ENCODE measurements at places on chromosomes 11 and 22. TPM values are rescaled to one million over a fixed set of nuclear protein-coding genes. Genes with fewer than 3 reads are reported as not detected.

SLC25A45 gene
- total RNA-seq = 50.7 TPM

- no peaks in the 10 kb centered on the region for H3K4me1 ChIP-seq
- H3K4me3 ChIP-seq = no peak overlapping the region
- H3K27ac ChIP-seq = no peak overlapping the region
- no peak for DNase-seq
- no peaks in the 10 kb centered on the region for H3K36me3 ChIP-seq
- no peaks in the 10 kb centered on the region for H3K27me3 ChIP-seq
These were observed 20.9 kb upstream of the DRD2 start for GRCh38 chr11:113496026-113496651.

DNA sequence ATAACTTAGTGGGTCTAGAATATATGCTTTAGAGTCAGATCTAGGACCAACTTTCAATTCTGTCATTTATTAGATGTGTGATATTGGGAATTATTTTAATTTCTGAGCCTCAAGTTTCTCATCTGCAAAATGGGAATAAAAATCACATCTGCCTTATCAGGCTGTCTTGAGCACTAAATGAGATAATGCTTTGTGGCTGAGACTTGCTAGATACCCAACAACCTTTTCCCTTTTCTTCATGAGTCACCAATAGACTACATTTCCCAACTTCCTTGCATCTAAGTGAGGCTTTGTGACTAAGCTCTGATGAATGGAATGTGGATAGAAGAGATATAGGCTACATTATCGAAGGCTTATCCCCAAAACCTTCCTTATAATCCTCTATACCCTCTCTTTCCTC, 220.7 kb upstream of the SESN3 start:
- no peak overlapping the region for H3K4me3 ChIP-seq
- no peak overlapping the region for H3K27ac ChIP-seq

- H3K36me3 ChIP-seq = no peaks in the 10 kb centered on the region
- H3K27ac ChIP-seq = no peak overlapping the region
- H3K4me3 ChIP-seq = no peak overlapping the region
- H3K27me3 ChIP-seq = no peaks in the 10 kb centered on the region
- H3K4me1 ChIP-seq = no peaks in the 10 kb centered on the region
These were observed 37.1 kb upstream of the SWAP70 start for GRCh38 chr11:9626496-9627394.

DNA sequence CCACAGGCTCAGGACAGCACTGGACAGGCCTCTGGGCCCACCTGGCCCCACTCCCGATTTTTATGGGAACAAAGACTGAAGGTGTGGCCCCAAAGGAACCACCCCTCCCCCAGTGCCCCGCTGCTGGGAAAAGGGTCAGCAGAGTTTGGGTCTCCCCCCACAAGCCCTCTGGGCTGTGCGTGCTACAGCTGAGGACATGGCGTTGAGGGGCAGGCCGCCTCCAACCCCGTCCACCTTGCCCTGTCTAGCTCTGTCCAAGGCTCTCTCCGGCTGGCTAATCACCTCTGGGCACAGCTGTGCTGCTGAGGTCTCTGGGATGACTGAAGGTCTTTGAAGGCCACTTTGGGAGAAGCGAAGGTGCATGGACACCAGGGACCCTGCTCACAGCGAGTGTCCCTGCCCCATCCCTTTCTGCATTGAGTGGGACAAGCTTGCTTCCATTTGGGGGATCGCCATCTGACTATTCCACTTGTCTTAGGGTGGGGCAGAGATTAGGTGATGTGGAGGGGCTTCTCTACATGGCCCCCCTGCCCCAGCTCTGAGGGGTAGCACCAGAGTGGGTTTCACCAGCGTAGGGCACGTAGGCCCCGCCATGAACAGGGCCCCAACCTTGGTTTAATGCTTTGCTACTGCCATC, 6.5 kb downstream of the ASCL2 start:
- H3K4me1 ChIP-seq = no peaks in the 10 kb centered on the region
- DNase-seq = no peak
- H3K4me3 ChIP-seq = no peak overlapping the region
- no peak overlapping the region for H3K27ac ChIP-seq

- H3K27ac ChIP-seq = no peak overlapping the region
- no peak overlapping the region for H3K4me3 ChIP-seq
These were observed 7.2 kb downstream of the SNAP29 start for GRCh38 chr22:20865875-20866445.

GRCh38 chr11:121652971-121653370, 200.2 kb upstream of the SORL1-AS1 start:
- H3K27me3 ChIP-seq = no peaks in the 10 kb centered on the region
- peaks cover 7% of the 10 kb centered on the region for H3K4me1 ChIP-seq
- H3K27ac ChIP-seq = no peak overlapping the region
- no peak for DNase-seq
- no peaks in the 10 kb centered on the region for H3K36me3 ChIP-seq

- DNase-seq = peak; percentile 20
- H3K4me3 ChIP-seq = no peak overlapping the region
- H3K36me3 ChIP-seq = no peaks in the 10 kb centered on the region
These were observed 17.4 kb upstream of the TMPRSS6 start for GRCh38 chr22:37126882-37127281.

DNA sequence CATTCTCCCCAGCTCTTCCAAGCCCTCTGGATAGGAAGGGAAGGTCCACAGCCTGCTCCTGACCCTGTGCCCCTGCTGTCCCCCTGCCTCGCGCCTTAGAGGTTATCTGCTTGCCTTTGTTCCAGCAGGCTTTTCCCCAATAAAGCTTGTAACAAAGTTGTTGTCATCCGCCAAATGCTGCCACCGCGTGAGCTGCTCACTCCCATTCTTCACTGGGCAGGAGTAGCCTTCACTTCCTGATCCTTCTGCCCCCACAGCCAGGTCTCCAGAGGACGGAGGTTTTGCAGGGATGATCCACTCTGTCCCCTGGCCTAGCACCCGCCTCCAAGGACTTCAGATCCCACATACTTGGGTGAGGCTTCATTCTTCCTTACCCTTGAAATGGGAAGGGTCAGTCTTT, 94.0 kb upstream of the RASSF10 start:
- no peaks in the 10 kb centered on the region for H3K4me1 ChIP-seq
- no peak for DNase-seq
- H3K36me3 ChIP-seq = no peaks in the 10 kb centered on the region
- no peak overlapping the region for H3K4me3 ChIP-seq
- H3K27me3 ChIP-seq = no peaks in the 10 kb centered on the region
- peak overlapping the region; percentile 10 for H3K27ac ChIP-seq

DNA sequence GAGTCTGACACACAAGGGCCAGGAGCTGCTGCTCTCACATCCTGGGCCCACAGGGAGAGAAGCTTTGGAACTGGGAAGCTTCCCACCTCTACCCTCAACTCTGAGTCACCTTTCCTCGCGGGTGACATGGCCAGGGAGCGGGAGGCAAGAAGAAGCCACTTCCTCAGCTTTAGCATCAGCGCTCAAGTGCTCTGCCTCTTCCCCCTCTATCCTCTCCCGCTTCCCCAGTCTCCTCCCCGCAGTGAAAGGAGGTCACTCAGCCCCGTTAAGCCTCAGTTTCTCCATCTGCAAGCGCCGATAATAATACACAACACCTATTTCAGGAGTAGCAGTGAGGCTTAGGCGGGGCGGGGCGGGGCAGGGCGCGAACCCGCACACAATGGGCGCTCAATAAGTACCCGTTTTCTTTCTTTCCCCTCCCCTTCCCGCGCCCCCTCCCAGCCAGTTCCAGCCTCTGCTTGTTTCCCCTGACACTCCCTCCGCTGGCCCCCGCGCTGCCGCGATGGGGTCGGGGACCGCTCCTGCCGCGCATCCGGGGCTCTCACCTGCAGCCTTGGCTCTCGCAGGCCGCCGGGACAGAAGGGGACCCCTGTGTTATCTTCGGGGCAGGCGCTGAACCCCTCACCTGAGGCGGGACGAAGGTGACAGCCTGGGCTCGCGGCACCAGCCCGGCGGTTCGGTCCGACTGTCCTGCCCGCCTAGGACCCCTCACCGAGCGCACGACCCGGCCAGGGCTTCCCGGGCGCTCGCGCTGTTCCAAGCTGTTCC, 892 bp downstream of the GDPD5 start:
- peak overlapping the region; percentile 48 for H3K27ac ChIP-seq
- no peaks in the 10 kb centered on the region for H3K4me1 ChIP-seq
- peak overlapping the region; percentile 89 for H3K4me3 ChIP-seq
- peak; percentile 47 for DNase-seq
- H3K36me3 ChIP-seq = no peaks in the 10 kb centered on the region

GRCh38 chr11:64885367-64886286, 7.2 kb upstream of the EHD1 start:
- no peaks in the 10 kb centered on the region for H3K4me1 ChIP-seq
- no peak for DNase-seq
- H3K36me3 ChIP-seq = no peaks in the 10 kb centered on the region

- H3K36me3 ChIP-seq = no peaks in the 10 kb centered on the region
- H3K27me3 ChIP-seq = no peaks in the 10 kb centered on the region
- H3K4me1 ChIP-seq = no peaks in the 10 kb centered on the region
- H3K4me3 ChIP-seq = no peak overlapping the region
- no peak for DNase-seq
These were observed 26.1 kb downstream of the GAL start for GRCh38 chr11:68710409-68710808.

- no peak for DNase-seq
- H3K36me3 ChIP-seq = no peaks in the 10 kb centered on the region
- H3K27ac ChIP-seq = no peak overlapping the region
- H3K4me3 ChIP-seq = no peak overlapping the region
These were observed 29.1 kb upstream of the AQP11 start for GRCh38 chr11:77560605-77561004.

DNA sequence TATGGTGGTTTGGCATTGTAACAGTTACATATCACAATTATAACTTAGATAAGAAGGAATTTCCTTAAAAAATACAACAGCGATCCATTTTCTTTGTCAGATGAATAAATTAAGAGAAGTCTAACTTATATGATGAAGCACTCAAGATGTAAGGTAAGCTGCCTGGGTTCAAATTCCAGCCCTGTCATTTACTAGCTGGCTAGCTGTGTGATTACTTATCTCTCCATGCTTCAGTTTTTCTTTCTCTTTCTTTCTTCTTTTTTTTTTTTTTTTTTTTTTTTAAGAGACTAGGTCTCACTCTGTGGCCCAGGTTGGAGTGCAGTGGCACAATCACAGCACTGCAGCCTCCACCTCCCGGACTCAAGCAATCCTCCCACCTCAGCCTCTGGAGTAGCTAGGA, 22.2 kb upstream of the LDHA start:
- H3K27me3 ChIP-seq = no peaks in the 10 kb centered on the region
- no peak for DNase-seq

DNA sequence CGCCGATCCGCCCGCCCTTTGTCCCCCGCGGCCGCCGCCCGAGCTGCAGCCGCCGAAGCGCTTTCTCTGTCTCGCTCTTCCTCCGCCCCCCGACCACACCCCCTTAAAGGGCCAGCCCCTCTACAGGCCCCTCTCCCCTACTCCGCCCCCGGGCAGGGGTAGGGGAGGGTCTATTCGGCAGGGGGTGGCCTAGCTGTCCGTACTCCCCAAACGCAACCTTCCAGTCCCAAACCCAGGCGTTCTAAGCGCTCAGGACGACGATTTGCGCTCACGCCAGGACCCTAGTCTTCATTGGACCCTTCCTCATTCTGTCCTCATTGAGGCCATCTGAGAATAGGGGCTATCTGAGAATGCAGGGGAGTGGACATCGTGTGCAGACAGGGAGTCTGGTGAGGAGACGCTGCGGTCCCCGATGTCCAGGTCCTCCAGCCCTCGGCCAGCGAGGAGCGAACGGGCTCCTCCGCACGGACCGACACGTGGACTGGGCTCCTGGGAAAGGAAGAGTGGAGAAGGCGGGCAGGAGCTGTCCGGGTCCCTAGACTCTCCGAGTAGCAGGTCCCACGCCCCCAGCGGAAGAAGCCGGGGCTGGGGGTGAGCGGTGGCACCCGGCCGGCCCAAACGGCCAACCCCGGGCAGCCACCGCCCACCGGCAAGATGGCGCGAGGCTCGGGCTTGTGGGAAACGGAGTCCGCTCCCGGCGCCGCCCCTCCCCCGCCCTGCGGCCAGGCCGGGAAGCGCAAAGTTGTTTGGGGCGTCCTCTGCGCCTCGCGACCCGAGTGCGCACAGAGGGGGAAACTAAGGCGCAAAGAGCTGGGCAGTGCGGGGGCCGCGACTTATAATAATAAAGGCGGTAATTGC, at the start of gene PPP1R14B:
PPP1R14B (minus strand) TSS at position 73 of the 858 bp plus-strand sequence. CDS start 270 bp downstream, outside the sequence.
- peaks cover 17% of the 10 kb centered on the region for H3K4me1 ChIP-seq
- no peaks in the 10 kb centered on the region for H3K36me3 ChIP-seq
- peak within 1 kb of the TSS; percentile 89 for H3K27ac ChIP-seq
- no peaks in the 10 kb centered on the region for H3K27me3 ChIP-seq
- H3K4me3 ChIP-seq = peak within 1 kb of the TSS; percentile 54

- H3K4me1 ChIP-seq = peaks cover 43% of the 10 kb centered on the region
- DNase-seq = no peak
- H3K27ac ChIP-seq = peak overlapping the region; percentile 57
- H3K4me3 ChIP-seq = no peak overlapping the region
- H3K36me3 ChIP-seq = no peaks in the 10 kb centered on the region
- no peaks in the 10 kb centered on the region for H3K27me3 ChIP-seq
These were observed 88.5 kb downstream of the TRIM44 start for GRCh38 chr11:35750981-35751663.

GRCh38 chr11:77602381-77603088, 12.8 kb downstream of the AQP11 start:
- peak overlapping the region; percentile 50 for H3K27ac ChIP-seq
- H3K4me1 ChIP-seq = peaks cover 4% of the 10 kb centered on the region
- DNase-seq = no peak
- H3K27me3 ChIP-seq = no peaks in the 10 kb centered on the region

OR5B21 gene
- not detected for total RNA-seq

DNA sequence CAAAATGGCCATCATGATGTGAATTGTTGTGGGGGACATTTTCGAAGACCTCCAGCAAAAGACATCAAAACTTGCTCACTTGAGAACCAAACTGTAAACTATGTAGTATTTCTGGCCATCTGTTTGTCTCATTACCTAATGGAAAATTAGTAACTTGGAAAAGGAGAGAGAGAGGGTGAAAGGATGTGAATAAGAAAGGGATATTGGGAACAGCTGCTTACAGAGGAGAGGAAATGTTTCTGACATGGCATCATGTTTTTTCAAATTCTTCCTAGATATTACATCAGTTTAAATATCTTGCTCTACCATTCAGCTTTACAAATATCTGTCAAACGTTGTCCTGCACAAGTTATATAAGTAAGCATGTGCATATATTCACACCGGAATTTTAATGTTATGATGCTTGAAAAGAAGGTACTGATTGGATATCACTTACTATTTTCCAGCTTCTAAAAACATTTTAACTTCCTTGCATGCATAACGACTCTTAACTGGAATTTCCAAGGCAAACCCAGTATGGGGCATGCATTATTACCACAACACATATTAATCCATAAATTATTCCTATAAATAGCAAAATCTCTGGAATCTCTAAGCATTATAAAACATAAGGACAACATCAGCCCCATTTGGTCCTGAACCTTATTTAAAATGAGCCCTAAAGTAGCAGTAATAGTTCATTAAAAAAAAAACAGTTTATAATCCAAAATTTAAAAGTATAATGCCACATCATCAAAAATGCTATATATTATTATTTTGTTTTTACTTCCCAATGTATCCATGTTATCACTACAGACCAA, 20.0 kb downstream of the GUCY1A2 start:
- H3K27ac ChIP-seq = no peak overlapping the region
- no peaks in the 10 kb centered on the region for H3K27me3 ChIP-seq
- no peak for DNase-seq
- no peaks in the 10 kb centered on the region for H3K4me1 ChIP-seq

DNA sequence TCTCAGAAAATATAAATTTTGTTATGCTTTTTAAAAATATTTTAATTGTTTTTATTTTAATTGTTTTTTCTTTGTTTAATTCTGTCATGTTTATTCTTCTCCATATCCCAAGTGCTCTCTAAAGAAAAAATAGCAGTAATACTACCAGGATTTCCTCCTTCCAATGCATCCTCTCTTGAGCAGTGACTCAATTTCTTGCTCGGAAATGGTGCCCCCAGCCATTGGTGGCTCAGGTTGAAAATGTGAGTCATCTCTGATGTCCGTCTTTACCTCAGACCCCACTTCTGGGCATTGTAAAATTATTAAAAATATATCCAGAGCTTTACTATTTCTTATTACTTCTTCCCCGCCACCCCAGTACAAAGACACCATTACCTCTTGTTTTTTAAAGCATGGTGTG, 898.5 kb downstream of the METTL15 start:
- no peak overlapping the region for H3K4me3 ChIP-seq
- H3K27me3 ChIP-seq = no peaks in the 10 kb centered on the region

Data from pancreas (tissue), 10 donors.